ENCODE measurements at places on chromosomes 6 and 20.
A peak's percentile ranks its signal among the peaks of the same experiment; 100 is the strongest.

GRCh38 chr6:65461121-65461520 lies 245.9 kb downstream of the EYS start:
- DNase-seq, result no peak

GRCh38 chr20:10637563-10637962 lies 36.2 kb downstream of the JAG1 start:
- no peak for DNase-seq

DNA sequence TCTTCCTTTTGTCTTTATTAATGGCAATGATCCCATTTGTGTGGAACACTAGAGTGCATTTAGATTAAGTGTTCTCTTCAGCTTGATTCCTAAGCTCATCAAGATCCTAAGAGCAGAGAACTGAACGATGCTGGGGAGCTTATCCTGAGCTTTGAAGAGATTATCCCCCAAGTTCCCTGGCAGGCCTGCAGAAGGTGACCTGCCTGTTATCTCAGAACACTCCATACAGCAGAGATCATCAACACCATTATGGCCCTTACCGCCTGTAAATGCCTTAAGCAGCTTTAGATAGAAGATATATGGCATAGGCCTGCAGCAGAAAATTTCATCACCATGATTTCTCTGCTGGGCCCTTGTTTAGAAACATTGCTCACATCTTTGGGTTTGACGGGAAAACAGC lies 779.9 kb upstream of the MAP3K7 start:
- DNase-seq, result no peak

DNA sequence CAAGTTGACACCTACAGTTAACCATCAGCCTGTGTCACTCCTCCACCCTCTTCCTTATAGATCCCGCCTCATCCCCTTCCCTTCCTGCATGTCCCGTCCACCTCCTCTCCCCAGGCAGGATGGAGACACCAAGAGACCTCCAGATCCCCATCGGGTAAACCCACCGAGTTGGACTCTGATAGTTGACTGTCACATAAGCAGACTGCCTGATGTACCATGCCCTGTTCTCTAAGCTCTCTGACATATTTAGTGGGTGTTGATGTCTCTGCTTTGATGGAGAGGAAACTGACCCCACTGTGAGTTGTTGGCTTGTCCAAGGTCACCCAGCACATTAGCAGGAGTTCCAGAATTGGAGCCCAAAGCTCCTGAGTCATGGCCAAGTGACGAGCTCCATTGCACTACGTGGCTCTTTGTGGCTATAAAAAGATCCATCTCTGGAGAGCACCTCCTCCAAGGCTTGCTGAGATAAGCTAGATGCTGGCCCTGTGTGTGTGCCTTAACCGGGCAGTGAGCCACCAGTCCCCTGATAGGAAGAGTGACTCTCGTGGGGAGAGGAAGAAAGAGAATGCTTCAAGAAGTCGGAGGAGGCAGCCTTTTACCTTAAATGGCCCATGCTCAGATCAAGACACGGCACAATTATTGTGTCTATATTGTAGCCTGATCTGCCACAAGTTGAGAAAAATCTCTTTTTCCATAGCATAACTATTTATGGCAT lies 236.0 kb upstream of the ECI2 start:
- DNase-seq, result no peak

DNA sequence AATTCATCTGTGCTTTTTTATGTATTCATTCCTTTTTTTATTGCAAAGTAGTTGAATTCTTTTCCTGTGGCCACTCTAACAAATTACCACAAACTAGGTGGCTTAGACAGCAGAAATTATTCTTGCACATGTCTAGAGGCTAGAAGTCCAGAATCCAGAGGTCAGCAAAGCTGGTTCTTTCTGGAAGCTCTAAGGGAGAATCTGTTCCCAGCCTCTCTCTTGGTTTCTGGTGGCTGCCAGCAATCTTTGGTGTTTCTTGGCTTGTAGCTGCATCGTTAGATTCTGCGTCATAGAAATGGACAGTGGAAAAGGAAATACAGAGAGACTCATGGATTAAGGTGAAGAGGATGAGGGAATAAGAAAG lies 39.3 kb downstream of the GSTA2 start:
- no peak for DNase-seq

GRCh38 chr6:128174724-128175123 lies 273.9 kb upstream of the THEMIS start:
- DNase-seq, result no peak

DNA sequence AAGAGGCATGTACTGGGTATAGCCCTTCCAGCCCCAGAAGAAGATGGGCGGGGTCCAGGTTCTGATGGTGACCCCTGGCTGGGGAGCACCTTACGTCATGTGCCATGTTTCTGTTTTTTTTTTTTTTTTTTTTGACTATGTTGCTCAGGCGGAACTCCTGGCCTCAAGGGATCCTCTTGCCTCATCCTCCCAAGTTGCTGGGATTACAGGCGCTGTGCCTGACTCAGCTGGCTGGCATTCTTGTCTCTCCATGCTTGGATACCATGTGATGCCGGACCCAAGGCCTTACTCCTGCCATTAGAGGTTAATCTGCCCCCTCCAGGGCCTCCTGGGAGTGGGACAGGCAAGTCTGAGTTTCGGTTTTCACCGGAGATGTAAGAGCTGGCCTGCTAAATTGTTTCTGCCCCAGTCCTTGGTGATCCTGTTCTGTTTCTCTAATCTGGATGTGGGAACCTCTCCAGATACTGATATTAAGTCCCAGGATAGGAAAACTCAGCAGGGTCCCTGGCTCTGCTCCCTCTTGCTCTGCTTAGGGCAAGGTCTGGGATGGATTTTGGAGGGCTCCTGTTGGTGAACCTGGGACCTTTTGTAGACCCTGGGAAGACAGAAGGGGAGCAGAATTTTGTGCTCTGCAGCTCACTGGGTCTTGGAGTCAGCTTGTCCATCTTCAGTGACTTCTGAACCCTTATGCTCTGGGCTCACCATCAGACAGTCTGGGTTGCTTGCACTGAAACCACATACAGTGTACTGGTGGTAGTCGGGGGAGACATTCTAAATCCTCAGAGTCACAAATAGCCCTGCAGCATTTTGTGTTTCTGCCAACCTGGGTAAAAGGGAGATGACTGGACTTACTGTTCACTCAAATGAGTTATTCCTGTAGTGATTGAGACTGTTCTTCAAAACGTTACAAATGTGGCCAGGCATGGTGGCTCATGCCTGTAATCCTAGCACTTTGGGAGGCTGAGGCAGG lies 45.1 kb downstream of the PTK7 start:
- no peak for DNase-seq

DNA sequence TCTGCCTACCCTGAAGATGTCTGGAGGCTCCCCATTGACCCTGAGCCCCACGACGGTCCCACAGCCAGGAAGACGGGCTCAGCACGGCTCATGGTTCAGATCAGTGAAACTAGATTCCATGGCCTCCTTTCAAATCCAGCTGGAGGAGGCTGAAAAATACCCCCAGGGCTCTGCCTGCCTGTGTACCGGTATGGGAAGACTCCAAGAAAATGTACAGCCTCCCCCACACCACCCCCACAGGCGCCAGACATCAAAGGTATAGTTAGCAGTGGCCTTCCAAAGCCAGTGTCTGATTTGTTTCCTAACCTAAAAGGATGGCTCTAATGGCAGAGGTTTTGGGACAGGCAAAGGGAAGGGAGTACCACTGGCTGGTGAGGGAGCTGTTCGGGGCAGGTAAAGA lies 86.2 kb upstream of the SNAP25 start:
- DNase-seq, result no peak

GRCh38 chr20:34531608-34532265 lies 15.5 kb downstream of the DYNLRB1 start:
- no peak for DNase-seq

DNA sequence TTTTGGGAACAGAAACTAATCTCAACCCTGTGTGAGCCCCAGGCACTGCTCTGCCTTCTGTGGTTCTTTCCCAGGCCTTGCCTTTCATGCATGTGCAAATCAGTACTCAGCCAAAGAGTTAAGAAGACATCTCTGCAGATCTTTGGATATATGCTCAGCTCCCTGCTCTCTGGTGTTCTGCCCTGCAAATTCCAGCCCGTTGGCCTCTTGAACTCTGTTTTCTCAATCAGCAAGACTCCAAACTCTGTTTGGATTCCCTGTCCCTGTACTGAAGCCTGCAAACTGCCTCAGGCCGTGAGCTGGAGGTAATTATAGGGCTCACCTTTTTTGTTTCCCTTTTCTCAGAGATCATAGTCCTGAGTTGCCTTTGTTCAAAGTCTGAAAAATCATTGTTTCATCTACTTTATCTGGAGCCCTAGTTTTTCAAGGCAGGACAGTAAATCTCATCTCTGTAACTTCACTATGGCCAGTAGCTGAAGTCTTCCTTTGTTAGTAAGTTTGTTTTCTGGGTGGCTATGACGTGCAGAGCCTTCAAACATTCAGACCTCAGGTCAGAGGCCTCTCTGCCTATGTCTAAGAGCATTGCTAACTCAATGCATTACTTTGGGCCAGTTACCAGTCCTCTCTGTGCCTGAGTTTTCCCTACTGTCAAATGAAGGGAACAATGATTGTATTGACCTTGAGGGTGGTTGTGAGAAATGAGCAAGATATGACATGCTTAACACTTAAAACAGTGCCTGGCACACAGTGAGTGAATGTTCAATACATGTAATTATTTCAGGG lies 15.9 kb upstream of the MDFI start:
- DNase-seq, result no peak

- DNase-seq, result no peak
Measured at GRCh38 chr6:79608334-79609224, 22.6 kb upstream of the SH3BGRL2 start.

GRCh38 chr6:169849396-169849795 lies 98.0 kb downstream of the ERMARD start:
- no peak for DNase-seq

DNA sequence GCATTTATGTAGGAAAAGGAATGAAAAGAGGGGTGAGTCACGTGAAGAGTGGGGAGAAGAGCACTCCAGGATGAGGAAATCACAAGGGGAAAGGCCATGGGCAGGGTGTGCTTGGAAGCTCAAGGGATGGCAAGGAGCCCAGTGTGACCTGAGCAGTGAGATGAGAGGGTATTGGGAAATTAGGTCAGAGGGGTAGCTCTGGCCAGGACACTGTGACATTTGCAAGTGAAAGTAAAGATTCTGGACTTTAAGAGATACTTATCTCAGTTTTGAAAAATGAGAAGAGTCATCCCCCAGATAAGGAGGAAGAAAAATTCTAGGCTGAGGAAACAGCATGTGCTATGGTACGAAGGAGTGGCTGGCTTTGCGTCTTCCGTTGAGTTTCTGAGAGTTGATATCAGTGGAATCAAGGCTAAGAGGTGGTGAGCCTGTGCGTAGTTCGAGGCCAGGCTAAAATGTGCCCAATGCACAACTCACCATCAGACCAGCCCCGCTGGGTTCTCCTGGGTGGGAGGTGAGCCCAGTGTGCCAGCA lies 79.9 kb downstream of the GCLC start:
- DNase-seq, result no peak

GRCh38 chr6:167866642-167867041 lies 39.9 kb downstream of the AFDN start:
- no peak for DNase-seq

GRCh38 chr6:11552442-11552841 lies 14.9 kb downstream of the TMEM170B start:
- DNase-seq, result no peak

GRCh38 chr6:31815025-31815838 lies at the start of the genes HSPA1A and HSPA1L:
TSS of gene HSPA1A (plus strand) at chr6:31815543. CDS start at chr6:31815757, 214 bp downstream.
TSS of gene HSPA1L (minus strand) at chr6:31815283. CDS start at chr6:31811972, 3,311 bp downstream.
- no peak for DNase-seq

GRCh38 chr6:149082320-149082719 lies 235.2 kb upstream of the TAB2 start:
- peak; percentile 65 for DNase-seq

- DNase-seq, result no peak
Measured at GRCh38 chr6:124741341-124741740, 220.9 kb upstream of the RNF217 start.

- DNase-seq, result no peak
Measured at GRCh38 chr6:38730140-38730862, 15.2 kb downstream of the DNAH8 start.

- DNase-seq, result no peak
Measured at GRCh38 chr20:58691773-58692578, 624 bp upstream of the NPEPL1 start.

GRCh38 chr6:69848552-69848951 lies 17.8 kb upstream of the COL19A1 start:
- DNase-seq, result no peak

DNA sequence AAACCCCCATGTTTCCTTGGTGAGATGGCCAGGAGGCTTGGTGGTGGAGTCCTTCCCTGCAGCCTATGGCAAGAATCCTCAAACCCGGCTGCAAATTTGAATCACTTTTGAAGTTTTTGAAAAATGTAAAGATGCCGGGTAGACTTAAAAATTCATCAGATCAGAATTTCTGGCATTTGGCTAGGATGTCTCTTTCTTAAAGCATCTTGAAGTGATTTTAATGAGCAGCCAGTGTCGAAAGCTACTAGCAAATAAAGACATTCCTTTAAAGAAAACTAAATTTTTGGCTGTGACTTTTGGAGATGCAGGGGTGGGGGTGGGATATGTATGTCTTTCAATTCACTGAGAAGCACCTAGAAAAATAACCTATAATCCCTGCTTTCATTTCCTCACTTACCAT lies 25.6 kb upstream of the NOX3 start:
- DNase-seq, result no peak

GRCh38 chr20:40536808-40537207 lies 152.2 kb downstream of the MAFB start:
- DNase-seq, result no peak

- no peak for DNase-seq
Measured at GRCh38 chr6:125824946-125825771, 34.4 kb downstream of the NCOA7 start.

GRCh38 chr6:106966671-106967640 lies 7.6 kb downstream of the CD24 start:
- no peak for DNase-seq

GRCh38 chr6:168046696-168047095 lies 32.3 kb downstream of the FRMD1 start:
- no peak for DNase-seq

GRCh38 chr6:164826831-164827468 lies 482.5 kb downstream of the C6orf118 start:
- no peak for DNase-seq

DNA sequence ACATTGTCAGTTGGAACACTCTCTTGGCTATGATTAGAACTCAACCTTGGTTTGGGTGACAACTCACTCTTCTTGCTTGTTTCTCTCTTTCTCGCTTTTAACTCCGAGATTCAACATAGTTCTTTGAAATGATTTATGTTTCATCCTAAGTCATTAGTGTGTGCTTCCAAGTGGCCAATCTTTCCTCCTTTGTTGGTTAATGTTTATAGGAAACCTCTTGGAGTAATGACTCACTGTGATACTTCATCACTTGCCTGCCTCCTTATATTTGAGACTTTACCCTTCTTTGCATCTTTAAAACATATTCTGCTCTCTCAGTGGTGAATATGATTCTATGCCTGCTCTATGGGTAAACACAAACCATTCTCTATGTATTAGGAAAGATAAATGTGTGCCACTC lies 279.7 kb upstream of the FLRT3 start:
- DNase-seq, result no peak

DNA sequence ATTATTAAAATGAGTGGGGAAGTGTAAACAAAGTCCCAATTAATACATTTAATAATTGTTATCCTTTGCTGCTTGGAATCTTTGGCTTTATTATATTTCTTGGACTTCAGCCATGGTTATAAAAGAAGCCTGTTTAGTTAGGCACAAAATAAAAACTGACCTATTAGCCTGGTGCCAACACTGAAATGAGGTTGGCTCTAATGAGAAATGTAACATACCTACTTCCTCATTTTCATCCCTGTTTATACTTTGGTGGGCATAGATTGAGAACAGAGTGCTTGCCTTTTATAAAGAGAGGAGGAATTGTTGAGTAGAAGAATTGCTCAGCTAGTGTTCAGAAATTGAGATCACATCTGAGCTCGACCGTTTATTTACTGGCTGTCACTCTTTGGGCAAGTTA lies 471.3 kb downstream of the UTRN start:
- no peak for DNase-seq

Measured in stimulated activated CD8-positive, alpha-beta memory T cell treated with anti-CD3 and anti-CD28 coated beads, Interleukin-7, amount 100 ng/mL, for 1 hour (primary cell).